ENCODE measurements at places on chromosomes 3 and 15.

DNA sequence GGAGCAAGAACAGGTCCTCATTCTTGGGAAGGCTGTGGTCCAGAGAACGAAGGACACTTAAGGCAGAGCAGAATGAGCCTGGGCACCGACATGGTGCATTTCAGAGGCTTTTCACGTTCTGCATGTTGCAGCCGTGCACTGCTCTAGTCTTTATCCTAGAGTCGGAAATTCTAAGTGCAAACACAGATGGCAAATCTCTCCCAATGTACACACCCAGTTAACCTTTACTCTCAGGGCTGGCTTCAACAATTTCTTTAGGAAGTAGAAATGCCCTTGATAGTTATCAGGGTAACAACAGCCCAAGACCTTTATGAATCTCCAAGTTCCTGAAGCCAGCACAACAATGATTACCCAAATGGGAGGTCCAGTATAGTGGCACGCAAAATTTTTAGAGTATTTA is 39.1 kb upstream of the LRTM1 start:
- no peak for DNase-seq

DNA sequence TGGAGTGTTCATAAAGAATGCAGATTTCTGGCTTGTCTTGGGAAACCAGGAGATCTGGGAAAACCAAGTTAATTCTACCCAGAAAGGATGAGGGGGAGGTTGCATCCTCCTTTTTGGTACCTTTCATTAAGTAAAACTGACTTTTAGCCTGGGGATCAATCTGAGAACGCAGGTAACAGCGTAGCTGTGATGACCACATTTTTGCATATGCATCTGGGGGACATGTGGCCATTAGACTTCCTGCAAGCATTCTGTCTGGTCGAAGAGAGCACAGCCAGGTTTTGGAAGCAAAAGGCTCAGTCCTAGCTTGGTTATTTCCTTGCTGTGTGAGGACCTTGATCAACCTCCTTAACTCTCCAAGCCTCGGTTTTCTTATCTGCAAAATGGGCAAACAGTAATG is 145.2 kb downstream of the SHQ1 start:
- DNase-seq: no peak

DNA sequence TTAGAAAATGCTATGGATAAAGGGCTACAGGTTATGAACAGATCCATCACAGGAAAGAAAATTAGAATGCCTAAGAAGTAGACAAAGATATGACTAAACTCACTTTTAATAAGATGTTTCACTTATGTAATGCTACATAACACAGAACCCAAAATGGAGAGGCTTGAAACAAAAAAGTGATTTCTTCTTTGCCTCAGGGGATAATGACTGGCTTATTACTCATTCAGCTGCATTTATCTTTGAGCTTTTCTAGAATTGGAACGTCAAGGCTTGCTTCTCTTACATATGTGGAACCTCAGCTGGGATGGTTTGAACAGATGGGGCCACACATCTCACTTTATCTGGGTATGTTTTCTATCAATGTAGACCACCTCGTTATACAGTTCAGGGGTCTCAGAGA is 120.6 kb upstream of the EPHA3 start:
- DNase-seq: no peak

DNA sequence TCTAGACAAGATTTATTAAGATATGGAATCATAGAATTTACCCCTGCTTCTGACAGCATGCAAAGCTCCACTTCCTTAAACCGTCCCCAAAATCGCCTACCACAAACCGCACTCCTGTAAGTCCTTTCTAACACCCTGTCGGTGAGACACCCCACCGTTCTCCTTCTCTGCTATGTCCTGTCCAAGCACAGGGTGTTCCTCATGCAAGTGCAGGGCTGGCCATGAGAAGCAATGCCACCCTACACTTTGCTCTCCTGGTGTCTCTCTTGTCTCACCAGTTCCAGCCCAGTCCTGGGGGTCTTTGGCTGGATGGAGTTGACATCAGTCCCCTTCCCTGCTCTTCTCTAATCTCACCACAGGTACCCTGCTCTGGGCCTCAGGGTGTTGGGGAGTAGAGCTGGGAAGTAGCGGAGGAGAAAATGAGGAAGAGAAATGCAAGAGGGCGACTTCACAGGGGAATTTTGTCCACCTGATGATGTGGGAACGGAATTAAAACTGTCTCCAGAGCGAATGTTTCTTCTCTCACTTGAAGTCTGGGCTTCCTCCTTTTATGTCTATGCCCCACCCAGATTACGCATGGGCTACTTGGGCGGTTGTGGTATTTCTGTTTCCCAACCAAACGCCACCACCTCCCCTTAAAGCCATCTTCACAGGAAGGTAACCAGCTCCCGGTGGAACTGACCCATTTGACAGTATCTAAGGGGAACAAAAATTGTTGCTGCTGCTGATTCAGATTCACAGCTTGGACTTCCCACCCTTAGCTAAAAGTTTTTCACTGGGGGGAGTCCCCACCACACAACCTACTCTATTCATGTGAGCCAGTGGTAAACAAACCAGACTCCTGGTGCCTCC is 49.9 kb downstream of the CASR start:
- no peak for DNase-seq

GRCh38 chr15:93121107-93121506 is 32.1 kb upstream of the RGMA start:
- DNase-seq: no peak

DNA sequence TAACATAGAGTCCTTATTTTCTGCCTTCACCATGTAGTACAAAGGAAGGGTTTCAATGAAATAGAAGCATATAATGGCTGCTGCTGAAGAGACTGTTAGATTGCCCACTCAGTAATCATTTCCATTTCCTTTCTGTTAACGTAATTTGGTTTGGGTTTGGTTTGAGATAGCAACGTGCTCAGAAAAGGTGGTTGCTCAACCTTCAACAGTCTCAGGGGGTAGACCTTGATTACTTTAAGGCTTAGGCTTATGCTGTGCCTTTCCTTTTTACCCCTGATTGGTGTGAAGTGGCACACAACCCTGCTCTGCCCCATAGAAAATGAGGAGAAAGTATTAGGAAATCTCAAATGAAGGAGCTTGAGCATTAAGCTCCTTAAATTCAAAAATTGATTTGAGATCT is 163.7 kb upstream of the TP63 start:
- no peak for DNase-seq

DNA sequence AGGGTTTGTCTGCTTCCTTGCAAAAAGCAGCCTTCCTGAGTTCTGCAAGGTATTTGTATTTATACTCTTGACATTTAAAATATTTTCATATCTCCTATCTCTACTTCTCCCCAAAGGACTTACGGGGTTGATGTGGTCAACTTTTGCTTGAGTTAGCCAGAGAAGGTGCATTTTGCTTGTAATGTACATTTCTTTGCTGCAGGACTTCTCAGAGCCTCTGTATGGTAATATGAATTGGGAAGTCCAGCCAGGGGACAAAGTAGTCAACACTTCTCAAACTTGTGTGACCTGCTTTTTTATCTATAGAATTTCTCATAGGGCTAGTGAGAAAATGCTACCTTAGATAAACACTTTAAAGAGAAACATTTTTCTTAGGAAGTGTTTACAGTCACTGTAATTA is 148.2 kb upstream of the LRIG1 start:
- DNase-seq: no peak

GRCh38 chr15:84973492-84974460 is 7.9 kb upstream of the PDE8A start:
- no peak for DNase-seq

DNA sequence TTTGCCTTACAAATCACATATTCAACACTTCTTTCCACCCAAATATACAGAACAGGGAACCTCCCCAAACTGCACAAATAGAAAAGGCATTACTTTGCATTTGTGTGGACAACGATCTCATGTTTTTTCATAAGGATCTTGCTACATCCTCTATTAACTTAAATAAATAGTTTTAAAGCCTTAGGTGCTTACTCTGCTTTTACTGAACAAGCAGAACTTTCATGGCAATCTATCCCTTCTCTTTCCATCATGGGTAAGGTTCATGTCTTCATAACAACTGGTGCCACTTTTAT is 18.1 kb downstream of the SIAH2 start:
- DNase-seq: no peak

DNA sequence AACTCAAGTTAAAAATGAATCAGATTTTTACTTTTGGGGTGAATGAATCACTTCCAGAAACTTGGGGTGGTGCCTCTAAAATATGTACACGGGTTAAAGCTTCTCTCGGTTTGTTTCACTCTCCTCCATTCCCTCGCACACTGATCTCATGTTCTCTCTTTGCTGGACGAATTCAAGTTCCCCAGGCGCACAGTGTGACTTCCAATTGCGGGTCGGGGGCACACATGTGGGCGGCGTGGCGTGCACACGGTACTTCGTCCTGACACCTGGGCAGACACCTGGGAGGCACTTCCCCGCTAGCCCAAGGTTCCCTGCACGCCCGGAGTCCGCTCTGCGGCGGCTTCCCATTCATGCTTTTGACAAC is 692 bp downstream of the SCAANT1 start:
- no peak for DNase-seq

DNA sequence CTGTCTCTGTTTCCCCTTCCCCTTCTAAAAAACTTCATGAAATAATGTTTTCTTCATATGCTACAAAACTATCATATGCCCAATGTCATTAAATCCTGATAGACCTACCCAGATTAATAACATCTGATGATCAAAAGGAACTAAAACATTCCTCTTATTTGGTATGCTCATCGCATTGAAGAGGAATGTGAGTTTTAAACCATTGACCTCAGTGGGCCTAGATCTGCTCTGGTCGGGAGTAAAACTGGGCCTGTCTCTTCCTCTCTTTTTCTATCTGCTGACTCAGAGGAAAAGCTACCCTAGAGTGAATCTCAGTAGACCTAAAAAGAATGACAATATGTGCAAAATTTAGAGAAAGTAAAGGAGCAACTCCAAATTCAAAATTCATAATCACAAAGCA is 275.8 kb downstream of the SATB1 start:
- DNase-seq: no peak

- no peak for DNase-seq
Measured at GRCh38 chr3:98961161-98962155, 60.0 kb upstream of the DCBLD2 start.

DNA sequence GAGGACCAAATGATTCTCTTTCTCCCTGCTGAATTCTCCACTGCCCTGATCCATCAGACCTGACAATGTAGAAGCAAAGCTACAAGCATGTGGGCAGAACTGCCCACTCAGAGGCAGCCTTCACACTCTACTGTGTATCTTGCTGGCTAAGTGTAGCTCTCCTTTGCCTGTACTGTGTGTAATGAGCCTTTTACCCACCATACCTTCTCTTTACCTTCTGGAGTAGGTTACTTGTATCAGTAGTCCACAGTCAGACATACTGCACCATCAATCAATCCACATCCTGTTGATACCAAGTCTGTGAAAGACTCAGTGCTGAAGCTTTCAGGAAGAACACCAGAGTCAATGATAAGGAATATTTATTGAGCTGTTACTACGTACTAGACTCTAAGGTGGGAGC is 440.7 kb upstream of the ARHGEF26 start:
- no peak for DNase-seq

DNA sequence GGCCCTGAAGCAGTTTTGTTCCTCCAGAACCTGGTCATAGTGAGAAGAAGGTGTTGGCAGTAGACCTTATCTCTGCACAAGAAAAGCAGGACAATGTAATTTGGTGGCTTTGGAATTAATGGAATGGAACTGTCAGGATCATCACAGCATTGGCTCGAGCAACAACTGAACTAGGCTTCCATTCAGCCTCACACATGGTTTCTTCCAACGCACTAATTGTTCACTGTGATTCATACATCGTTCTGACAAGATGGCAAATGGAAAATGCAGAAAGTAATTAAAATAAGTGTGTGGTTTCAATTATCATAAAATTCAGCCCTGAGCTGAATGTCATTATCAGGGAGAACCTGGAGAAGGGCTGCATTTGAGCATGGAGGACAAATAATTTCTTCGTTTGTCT is 80.6 kb downstream of the MFSD1 start:
- no peak for DNase-seq

DNA sequence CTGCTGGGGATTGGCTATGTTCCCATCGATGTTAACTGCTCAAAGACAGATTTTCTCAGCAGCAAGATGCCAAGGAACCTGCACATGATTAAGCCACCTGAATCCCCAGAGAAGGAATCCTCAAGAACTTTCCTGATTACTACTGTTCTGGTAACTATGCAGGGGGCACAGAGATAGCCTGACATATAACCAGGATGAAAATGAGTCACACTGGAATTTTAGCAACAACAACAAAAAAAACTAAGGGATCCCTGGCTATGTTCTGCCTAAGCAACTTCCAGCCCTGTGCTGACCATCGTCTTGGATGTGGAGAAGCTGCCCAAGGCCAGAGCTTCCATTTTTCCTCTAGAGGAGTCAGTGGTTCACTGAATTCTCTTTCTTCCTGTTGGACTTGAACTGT is 13.8 kb downstream of the RIOX2 start:
- DNase-seq: no peak

GRCh38 chr15:70339571-70340493 is 242.1 kb upstream of the TLE3 start:
- no peak for DNase-seq

GRCh38 chr15:78077053-78077870 is at the start of gene TBC1D2B:
TBC1D2B (minus strand) TSS chr15:78077711; CDS start chr15:78077652, 59 bp downstream.
- DNase-seq: no peak

GRCh38 chr3:28386049-28386448 is 37.4 kb upstream of the AZI2 start:
- no peak for DNase-seq

- DNase-seq: no peak
Measured at GRCh38 chr15:64050281-64051092, 4.2 kb upstream of the DAPK2 start.

DNA sequence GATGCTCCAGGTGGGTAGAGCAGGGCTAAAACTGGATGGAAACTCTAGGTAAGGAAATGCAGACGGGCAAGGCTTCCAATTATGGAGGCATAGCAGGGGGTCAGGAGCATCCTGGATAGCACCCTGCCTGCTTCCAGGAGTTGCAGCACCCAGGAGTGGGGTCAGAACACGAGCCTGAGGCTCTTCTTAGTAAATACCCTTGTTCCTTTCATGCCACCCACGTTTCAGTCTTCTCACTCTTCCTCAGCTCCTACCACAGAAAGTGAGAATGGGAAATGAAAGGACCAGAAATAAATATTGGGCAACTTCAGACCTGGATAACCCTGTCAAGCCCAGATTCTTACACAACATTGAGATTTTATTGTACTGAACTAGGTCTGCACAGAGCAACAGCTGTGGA is 16.4 kb downstream of the CCR1 start:
- no peak for DNase-seq

DNA sequence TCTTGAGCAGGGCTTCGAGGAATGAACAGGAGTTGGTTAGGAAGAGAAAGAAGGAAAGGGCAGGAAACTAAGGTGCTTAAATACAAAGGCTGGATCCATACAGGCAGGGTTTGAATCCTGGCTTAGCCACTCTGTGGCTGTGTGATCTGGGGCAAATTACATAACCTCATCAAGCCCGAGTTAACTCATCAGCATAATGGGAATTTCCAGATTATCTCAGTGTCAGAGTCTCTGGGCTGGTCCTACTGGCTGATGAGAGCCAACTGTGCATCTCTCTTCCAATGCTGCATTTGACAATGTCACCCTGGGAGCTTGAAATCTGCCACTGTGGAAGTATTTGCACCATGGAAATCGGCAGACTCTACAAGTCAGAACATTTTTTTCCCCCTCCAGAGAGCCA is 83.8 kb upstream of the SLC6A6 start:
- no peak for DNase-seq

- DNase-seq: no peak
Measured at GRCh38 chr3:124207873-124208485, 216.1 kb upstream of the ROPN1 start.

- DNase-seq: no peak
Measured at GRCh38 chr3:89533275-89533674, 425.9 kb downstream of the EPHA3 start.

GRCh38 chr3:15152184-15152583 is 53.2 kb upstream of the RBSN start:
- no peak for DNase-seq

Data from D721Med (cell line).